ENCODE measurements at places on chromosomes 5 and 9.

DNA sequence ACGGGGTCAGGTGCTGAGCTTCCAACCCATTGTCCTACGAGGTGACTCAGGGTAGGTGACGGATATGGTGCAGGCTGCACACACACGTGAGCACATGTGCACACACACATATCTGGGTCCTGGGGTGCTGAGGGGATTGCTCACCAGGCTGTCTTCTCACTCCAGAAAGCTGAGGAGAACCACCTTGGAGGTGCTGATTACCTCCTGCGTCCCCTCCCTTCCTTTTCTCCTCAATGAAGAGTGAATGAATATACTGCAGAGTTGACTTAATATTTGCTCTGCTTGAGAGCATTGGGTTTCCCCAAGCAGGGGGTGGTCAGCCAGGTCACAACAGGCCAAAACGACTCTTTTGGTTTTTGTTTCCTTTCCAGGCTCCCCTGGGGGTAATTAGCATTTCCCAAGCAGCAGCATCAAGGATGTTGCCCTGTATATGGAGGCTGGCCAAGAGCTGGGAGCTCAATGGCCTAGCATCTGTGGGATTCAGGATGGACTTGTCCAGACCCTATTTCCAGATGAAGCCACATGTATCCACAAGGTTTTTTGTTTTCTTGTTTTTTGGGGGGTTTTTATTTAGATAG, 49.7 kb downstream of the PDZD2 start:
- no peak for DNase-seq

- no peak for DNase-seq
Observed at GRCh38 chr9:107358986-107359385, 75.9 kb downstream of the RAD23B start.

DNA sequence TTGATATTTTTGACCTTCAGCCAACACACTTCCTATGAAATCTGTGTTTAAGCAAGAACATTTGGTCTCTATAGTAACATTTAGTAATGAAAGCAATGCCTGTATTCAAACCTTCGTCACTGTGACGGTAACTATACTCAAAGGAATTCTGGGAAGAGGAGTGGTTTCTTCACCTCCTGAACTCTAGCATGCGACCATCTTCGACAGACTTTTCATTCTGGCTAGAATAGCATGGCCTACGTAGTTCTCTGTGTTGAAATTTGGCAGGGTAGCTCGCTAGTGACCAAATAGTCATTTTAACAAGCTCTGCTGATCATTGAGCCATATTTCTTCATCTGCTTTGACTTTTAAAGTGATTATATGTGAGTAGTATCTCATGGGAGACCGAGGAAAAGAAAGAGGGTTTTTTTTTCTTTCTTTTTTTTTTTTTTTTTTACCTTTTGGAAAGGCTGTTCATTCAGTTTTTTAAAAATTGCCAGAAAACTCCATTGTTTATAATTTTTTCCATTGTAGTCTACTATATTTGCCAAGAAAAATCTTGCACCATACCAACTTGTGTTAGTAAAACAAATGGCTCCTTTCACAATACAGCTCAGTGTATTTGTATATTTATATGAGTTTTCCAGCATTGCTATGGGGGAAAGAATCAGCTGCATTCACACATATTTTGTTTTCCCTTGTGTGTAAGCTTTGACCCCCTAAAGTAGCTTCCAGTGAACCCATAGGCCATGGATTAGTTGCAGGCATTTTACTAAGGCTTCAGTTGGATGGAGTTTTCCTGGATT, 166.8 kb downstream of the NNT start:
- DNase-seq: no peak

DNA sequence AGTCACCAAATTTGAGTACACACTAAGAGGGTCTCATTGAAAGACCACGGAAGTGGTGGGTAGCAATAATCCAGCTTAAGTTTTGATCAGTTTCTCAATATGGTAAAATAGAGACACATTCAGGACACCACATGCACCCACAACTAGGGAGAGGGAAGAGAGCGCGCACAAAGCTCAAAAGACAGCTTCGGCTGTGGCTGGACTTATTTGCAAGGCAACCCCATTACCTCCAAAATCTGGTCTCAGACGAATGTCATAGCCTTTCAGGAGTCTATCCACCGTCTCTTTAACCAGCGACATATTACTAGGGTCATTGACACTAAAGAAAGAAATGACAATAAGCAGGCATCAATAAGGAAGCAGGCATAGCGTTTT, 443 bp downstream of the GABRB2 start:
- DNase-seq: no peak

- DNase-seq: no peak
Observed at GRCh38 chr5:2101685-2102084, 219.0 kb upstream of the IRX4 start.

DNA sequence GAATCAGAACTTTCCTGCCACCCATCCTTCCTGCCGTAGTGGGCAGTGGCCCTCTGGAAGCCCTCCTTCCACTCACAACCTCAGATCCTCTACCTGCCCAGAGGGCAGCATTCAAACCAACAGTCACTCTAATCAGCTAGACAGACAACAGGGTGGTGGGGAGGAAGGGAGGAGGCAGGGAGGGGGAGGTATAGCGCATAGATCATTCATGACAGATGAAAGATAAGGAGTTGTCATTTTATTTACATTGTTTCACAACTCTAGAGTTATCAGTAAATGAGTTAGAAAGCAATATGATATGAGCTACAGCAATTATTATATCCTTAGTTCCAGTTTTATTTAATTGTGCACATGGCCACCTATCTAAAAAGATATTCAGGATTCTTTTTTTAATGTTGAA, 852 bp downstream of the IL9 start:
- DNase-seq: no peak

DNA sequence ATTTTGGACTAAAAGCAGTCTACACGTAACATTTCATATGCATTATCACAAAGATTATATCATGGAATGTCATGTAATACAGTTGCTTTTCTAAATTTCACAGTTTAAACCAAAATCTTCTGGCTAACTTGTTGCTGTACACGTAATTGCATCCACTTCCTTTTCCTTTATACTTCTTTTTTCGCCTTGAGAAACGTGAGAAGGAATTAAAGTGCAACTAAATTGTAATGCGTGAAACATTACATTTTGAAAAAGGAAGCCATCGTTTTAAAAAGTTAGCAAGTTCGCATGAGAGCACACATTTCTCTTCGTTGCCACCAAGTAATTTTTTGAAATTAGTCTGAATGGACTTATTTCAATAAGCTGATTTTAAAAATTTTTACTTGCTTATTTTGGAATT, 80.0 kb downstream of the MEGF10 start:
- DNase-seq: no peak

DNA sequence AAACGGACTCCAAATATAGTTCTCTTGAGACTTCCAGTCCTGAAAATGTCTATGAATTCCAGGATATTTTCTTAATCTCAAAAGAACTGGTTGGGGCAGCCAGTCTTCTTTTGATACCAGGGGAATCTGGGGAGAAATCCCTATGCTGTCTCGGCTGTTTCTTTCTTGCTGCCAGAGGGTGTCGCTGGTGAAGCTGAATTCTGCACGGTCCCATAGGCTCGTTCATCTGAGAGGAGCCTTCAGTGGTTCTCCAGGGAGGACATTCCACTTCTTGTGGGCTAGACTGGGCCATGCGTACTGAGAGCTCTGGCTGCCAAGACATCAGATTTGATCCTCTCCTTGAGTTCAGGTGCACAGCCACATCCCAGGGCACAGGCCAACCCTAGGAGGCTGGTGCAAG, 155.0 kb upstream of the CLINT1 start:
- DNase-seq: no peak

DNA sequence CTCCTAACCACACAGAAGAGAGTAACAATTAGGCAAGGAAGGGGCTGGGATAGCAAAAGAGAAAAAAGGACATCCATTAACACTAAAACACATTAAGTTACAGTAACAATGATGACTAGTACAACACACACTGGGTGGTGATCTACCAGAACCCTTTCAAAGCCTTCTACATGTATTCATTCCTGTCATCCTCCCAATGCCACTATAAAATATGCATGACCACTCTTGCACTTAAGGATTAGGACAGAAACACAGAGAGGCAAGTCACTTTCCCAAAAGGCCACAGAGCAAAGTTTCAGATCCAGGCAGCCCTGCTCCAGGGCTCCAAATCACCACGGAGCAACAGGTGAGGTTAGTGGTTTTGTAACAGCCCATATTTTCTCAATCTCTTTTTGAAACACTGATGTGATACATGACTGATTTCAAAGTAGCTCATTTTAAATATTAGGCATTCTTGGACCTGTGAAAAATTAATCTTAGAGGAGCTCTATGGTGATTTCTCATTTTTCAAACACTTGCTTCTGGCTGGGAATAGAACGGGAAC, 86.7 kb downstream of the AUH start:
- DNase-seq: no peak

DNA sequence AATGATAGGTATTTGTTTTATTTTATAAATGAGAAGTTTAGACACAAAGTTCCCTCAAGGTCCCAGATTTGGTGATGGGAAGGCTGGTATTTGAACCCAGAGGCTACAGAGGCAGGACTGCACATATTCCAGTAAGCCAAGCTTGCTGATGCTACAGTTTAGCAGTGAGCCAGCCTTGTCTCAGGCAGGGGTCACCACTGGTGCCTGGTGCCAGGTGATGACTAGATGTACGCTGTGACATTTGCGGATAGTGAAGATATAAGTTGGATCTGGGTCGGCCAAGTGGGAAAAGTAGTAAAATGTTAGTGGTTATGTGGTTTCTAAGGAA, 143.9 kb downstream of the AOPEP start:
- no peak for DNase-seq

GRCh38 chr5:124631874-124632550, 114.4 kb downstream of the ZNF608 start:
- DNase-seq: no peak

DNA sequence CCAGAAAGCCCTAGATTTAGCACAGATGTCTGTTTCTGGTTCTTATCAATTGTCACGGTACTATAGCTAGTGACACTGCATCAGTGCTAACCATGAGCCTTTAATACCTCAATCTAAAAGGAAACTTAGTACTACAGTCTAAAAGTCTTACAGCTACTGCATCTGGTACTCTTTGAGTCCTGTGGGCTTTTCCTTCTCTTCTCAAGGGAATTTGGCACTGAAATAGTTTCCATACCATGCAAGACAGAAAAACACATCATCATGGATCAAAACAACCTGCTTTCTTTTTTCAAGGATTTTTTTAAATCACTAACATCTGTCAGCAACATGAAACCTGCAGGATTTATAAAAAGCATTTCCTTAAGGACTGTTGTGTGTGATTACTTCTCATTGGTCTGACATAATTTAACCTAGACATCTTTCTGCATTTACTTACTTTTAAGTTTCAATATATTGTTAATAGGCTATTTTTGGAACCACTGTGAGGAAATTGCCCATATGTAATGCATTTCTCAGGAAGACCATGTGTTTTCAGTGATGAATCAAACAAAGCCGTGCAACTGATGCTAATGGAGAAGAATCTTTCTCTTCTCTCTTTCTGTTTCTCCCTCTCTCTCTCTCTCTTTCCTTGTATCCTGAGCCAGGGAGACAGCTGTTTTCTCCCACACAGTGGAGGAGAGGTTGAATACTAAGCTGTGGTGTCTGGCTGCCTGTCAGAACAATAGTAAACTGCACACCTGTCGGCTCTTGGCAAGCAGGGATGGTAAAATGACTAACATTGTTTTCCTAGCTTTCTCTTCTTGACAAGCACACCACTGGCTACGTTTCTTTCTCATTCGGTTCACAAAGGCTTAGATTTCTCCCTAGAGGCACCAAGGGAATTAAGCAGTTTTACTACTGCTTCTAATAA, 273.4 kb downstream of the CSNK1G3 start:
- no peak for DNase-seq

- DNase-seq: no peak
Observed at GRCh38 chr5:1201327-1202025, at the start of gene SLC6A19. Gene SLC6A19 (plus strand): TSS chr5:1201595. CDS start chr5:1201651, 56 bp downstream.

DNA sequence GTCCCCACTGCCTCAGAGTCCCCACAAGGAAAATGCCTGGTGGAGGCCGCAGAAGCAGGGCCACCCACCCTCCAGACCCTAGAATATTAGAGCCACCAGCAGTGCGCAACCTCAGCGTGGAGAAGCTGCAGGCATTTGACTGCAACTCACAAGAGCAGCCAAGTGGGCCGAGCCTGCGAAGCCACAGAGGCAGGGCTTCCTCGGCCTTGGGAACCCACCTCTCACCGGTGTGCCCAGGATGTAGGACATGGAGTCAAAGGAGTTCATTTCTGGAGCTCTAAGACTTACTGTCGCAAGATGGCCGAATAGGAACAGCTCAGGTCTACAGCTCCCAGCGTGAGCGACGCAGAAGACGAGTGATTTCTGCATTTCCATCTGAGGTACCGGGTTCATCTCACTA, 397.9 kb upstream of the PIK3R1 start:
- no peak for DNase-seq

GRCh38 chr9:89596937-89597555, 7.8 kb upstream of the GADD45G start:
- no peak for DNase-seq

- no peak for DNase-seq
Observed at GRCh38 chr9:91391412-91391811, 29.7 kb upstream of the AUH start.

GRCh38 chr9:97786341-97786740, 66.7 kb upstream of the FOXE1 start:
- no peak for DNase-seq

DNA sequence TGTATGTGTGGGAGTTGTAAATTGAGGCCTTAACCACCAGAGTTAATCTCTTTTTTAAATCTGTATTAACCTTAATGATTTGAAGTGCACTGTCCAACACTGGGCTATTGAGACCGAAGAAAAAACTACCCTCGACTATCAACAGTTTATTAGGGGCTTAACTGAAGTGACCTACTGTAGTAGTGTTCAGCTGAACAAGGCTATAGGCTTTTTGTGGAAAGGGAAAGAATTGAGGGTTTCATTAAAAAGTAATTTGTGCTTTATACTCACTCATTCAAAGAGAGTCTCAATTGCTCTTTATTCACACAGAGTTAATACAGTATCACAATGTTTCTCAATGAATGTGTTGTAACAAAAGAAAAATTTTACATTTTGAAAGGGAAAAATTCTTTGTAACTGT, 267.5 kb downstream of the SLF1 start:
- DNase-seq: no peak

GRCh38 chr5:172147857-172148256, 40.2 kb downstream of the STK10 start:
- DNase-seq: no peak

DNA sequence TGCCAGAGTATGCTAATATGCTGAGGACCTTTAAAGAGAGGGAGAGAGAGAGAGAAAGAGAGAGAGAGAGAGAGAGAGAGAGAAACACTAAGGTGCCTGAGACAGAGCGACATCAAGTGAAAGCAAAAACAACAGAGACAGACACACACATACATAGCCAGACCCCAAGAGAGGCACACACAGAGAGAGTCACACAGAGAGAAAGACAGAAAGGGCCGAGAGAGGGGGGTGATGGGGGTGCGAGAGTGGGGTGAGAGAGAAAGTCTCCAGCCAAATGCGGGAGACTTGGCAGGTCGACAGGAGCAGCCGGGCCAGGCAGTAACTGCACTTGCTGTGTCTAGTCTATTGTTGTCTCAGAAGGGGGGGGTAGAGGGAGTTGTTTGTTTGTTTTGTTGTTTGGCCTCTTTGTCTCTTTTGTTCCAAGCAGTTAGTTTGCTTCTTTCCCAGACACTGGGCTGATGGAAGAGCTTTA, 30.1 kb upstream of the NFIB start:
- DNase-seq: no peak

- no peak for DNase-seq
Observed at GRCh38 chr9:121178676-121179372, 22.8 kb downstream of the RAB14 start.

- DNase-seq: no peak
Observed at GRCh38 chr9:105414947-105415661, 32.7 kb upstream of the FSD1L start.

GRCh38 chr5:179371121-179371510, 25.9 kb upstream of the ADAMTS2 start:
- DNase-seq: no peak

GRCh38 chr9:73141282-73141681, 10.4 kb upstream of the ANXA1 start:
- DNase-seq: no peak
